A549 treated with GW870086 at 1 μM for 4 hours (cell line): ENCODE measurements at places on chromosomes 12 and 14. TPM values are rescaled to one million over a fixed set of nuclear protein-coding genes. Genes with fewer than 3 reads are reported as not detected.

The TAS2R14 gene
- 0.43 to 0.61 TPM (median 0.56 TPM) in 5 replicates for total RNA-seq

The ALDH2 gene
- 69.5 to 98.4 TPM (median 89.7 TPM) in 5 replicates for total RNA-seq

The ACSS3 gene
- total RNA-seq = not detected in 5 replicates

The AVPR1A gene
- total RNA-seq = 0.05 TPM in 1 of 5 replicates, not detected in the others

The CBLN3 gene
- 1.0 to 1.7 TPM (median 1.2 TPM) in 5 replicates for total RNA-seq

The PLA2G1B gene
- not detected in 5 replicates for total RNA-seq

The RDH12 gene
- total RNA-seq = not detected in 5 replicates

The STAC3 gene
- total RNA-seq = 0.15 to 0.49 TPM (median 0.26 TPM) in 5 replicates

The YBX3 gene
- 239 to 276 TPM (median 268 TPM) in 5 replicates for total RNA-seq

The TULP3 gene
- 15.9 to 20.1 TPM (median 19.3 TPM) in 5 replicates for total RNA-seq

The AGAP2 gene
- 0.03 to 0.16 TPM (median 0.14 TPM) in 4 of 5 replicates, not detected in the other for total RNA-seq

The BDKRB2 gene
- total RNA-seq = 1.3 to 1.7 TPM (median 1.5 TPM) in 5 replicates

The OXA1L gene
- 143 to 168 TPM (median 161 TPM) in 5 replicates for total RNA-seq

The RPGRIP1 gene
- 0.06 to 0.30 TPM (median 0.20 TPM) in 5 replicates for total RNA-seq

The TBX3 gene
- total RNA-seq = 30.1 to 40.3 TPM (median 37.4 TPM) in 5 replicates

The OR2AP1 gene
- not detected in 5 replicates for total RNA-seq

The FOXN4 gene
- 0.03 to 0.08 TPM (median 0.06 TPM) in 4 of 5 replicates, not detected in the other for total RNA-seq

The ITGA5 gene
- 195 to 281 TPM (median 253 TPM) in 5 replicates for total RNA-seq

The MIP gene
- 0.14 TPM in 1 of 5 replicates, not detected in the others for total RNA-seq

The TSHR gene
- not detected in 5 replicates for total RNA-seq

The DCN gene
- 0.09 to 0.21 TPM in 2 of 5 replicates, not detected in the others for total RNA-seq

The CLEC2D gene
- total RNA-seq = 0.35 to 1.3 TPM (median 0.65 TPM) in 5 replicates

The DRAM1 gene
- 18.1 to 21.9 TPM (median 18.7 TPM) in 5 replicates for total RNA-seq

The KLRB1 gene
- total RNA-seq = not detected in 5 replicates

The HOTAIR gene
- 0.10 to 0.40 TPM (median 0.23 TPM) in 5 replicates for total RNA-seq

The NUDT4 gene
- 24.0 to 33.3 TPM (median 30.1 TPM) in 5 replicates for total RNA-seq

The CLEC2A gene
- total RNA-seq = not detected in 5 replicates

The MED6 gene
- 42.3 to 53.2 TPM (median 45.2 TPM) in 5 replicates for total RNA-seq

The RHOJ gene
- not detected in 5 replicates for total RNA-seq

The TIGAR gene
- 31.2 to 44.0 TPM (median 43.4 TPM) in 5 replicates for total RNA-seq

The SGPP1 gene
- total RNA-seq = 10.4 to 18.9 TPM (median 14.6 TPM) in 5 replicates

The OTOGL gene
- total RNA-seq = not detected in 5 replicates

The NTF3 gene
- 0.09 TPM in 1 of 5 replicates, not detected in the others for total RNA-seq

The ETFBKMT gene
- total RNA-seq = 0.46 to 1.1 TPM (median 0.85 TPM) in 5 replicates

The RIMBP2 gene
- not detected in 5 replicates for total RNA-seq

The GLT8D2 gene
- 0.09 to 0.59 TPM (median 0.25 TPM) in 5 replicates for total RNA-seq

The ACRBP gene
- 0.19 to 0.24 TPM (median 0.19 TPM) in 3 of 5 replicates, not detected in the others for total RNA-seq

The RIPK3 gene
- not detected in 5 replicates for total RNA-seq

The HPD gene
- total RNA-seq = 1.6 to 2.2 TPM (median 2.0 TPM) in 5 replicates

The GRIP1 gene
- total RNA-seq = 2.3 to 6.4 TPM (median 4.3 TPM) in 5 replicates

The NXPH4 gene
- total RNA-seq = 4.1 to 5.8 TPM (median 5.1 TPM) in 5 replicates

The KCNK10 gene
- total RNA-seq = not detected in 5 replicates

The MGAT4C gene
- total RNA-seq = 0.06 TPM in 2 of 5 replicates, not detected in the others

The CCDC175 gene
- not detected in 5 replicates for total RNA-seq

The KLHL33 gene
- not detected in 5 replicates for total RNA-seq

The PLEKHG7 gene
- total RNA-seq = 0.07 TPM in 1 of 5 replicates, not detected in the others

The SERPINA3 gene
- 9.1 to 10.6 TPM (median 10.1 TPM) in 5 replicates for total RNA-seq

The TAS2R43 gene
- not detected in 5 replicates for total RNA-seq

The PAPLN gene
- total RNA-seq = 4.3 to 6.5 TPM (median 5.4 TPM) in 5 replicates

The HOXC4 gene
- 1.9 to 3.5 TPM (median 3.5 TPM) in 5 replicates for total RNA-seq

The CDCA4 gene
- 42.2 to 52.9 TPM (median 49.5 TPM) in 5 replicates for total RNA-seq

The IFNG-AS1 gene
- total RNA-seq = not detected in 5 replicates

The LTB4R gene
- 3.9 to 6.3 TPM (median 5.2 TPM) in 5 replicates for total RNA-seq

The RNASE4 gene
- 5.6 to 10.0 TPM (median 7.3 TPM) in 5 replicates for total RNA-seq

The SCYL2 gene
- total RNA-seq = 14.8 to 23.6 TPM (median 19.8 TPM) in 5 replicates

The TMBIM6 gene
- 390 to 492 TPM (median 490 TPM) in 5 replicates for total RNA-seq

The ANKLE2 gene
- 65.2 to 77.9 TPM (median 74.1 TPM) in 5 replicates for total RNA-seq
